Activated T-helper 1 cell treated with anti-CD3 and anti-CD28 coated beads, Interleukin-12 subunit alpha, Interleukin-12 subunit beta, Interleukin-2, Interleukin-4 antibody, amounts not matched to agents 30 ng/mL and 10 ng/mL and 1 ng/mL, durations not matched to agents 14 hours and 24 hours and 36 hours (primary cell): ENCODE measurements at places on chromosomes 11 and 22. TPM values are rescaled to one million over a fixed set of nuclear protein-coding genes. Genes with fewer than 3 reads are reported as not detected.
A peak's percentile ranks its signal among the peaks of the same experiment; 100 is the strongest.

The BCO2 gene
- 0.49 and 1.6 TPM in 2 replicates for total RNA-seq

DNA sequence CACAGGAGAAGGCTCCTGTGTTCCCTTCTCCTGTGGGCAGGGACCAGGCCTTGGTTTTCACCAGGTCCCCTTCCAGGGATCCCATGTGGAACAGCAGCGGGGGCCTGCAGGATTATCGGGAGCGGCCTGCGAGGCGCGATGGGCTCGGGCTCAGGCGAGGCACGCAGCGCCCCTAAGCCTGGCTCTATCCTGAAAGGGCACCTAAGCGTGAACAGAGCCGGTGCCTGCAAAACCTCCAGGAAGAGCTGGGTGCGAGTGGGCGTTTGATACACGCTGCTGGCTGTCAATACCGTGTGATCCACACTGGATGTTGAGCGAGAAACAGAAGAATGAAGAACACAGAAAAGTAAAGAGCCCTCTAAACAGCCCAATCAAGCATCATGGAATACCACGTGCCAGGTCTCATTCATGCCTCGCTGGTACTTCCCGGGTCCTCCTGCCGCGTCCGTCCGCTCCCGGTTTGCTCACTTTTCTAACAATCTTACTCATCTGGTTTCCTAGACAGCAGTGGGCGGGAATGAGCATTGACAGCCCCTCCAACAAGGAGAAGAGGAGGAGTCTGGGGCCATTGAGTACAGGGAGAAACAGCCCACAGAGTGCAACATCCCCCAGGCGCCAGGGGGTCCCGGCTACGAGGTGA, 12.5 kb downstream of the OSBPL5 start:
- no peak overlapping the region for H3K4me3 ChIP-seq
- no peak for DNase-seq
- H3K27me3 ChIP-seq: peaks cover 2% of the 10 kb centered on the region
- no peaks in the 10 kb centered on the region for H3K36me3 ChIP-seq

The DNAJB7 gene
- total RNA-seq: not detected in 2 replicates

DNA sequence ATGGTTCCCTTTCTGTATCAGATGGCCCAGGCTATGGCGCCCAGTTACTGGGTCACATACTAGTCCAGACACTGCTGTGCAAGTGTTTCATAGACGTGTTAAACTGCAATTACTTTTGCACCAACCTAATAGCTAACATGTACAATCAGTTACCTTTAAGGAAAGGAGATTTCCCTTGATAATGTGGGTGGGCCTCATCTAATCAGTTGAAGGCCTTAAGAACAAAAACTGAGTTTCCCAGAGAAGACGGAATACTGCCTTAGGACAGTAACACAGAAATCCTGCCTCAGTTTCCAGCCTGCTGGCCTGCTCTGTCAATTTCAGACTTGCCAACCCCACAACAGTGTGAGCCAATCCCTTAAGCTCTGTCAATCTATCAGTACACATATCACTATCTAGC, 229.9 kb upstream of the SYN3 start:
- no peaks in the 10 kb centered on the region for H3K27me3 ChIP-seq
- H3K4me3 ChIP-seq: no peak overlapping the region
- H3K4me1 ChIP-seq: no peaks in the 10 kb centered on the region
- no peak for DNase-seq
- no peaks in the 10 kb centered on the region for H3K36me3 ChIP-seq

- no peaks in the 10 kb centered on the region for H3K27me3 ChIP-seq
- H3K4me3 ChIP-seq: no peak overlapping the region
- peak; percentile 23 for DNase-seq
- H3K36me3 ChIP-seq: no peaks in the 10 kb centered on the region
- no peaks in the 10 kb centered on the region for H3K4me1 ChIP-seq
Observed at GRCh38 chr22:42780070-42780540, 59.4 kb upstream of the A4GALT start.

The KDM2A gene
- 114 and 119 TPM in 2 replicates for total RNA-seq

- no peak for DNase-seq
- peaks cover 10% of the 10 kb centered on the region for H3K27me3 ChIP-seq
- H3K27ac ChIP-seq: no peak overlapping the region
- no peaks in the 10 kb centered on the region for H3K36me3 ChIP-seq
- H3K4me1 ChIP-seq: no peaks in the 10 kb centered on the region
Observed at GRCh38 chr11:115244758-115245157, 259.5 kb downstream of the CADM1 start.

The OR2AG1 gene
- total RNA-seq: not detected in 2 replicates

DNA sequence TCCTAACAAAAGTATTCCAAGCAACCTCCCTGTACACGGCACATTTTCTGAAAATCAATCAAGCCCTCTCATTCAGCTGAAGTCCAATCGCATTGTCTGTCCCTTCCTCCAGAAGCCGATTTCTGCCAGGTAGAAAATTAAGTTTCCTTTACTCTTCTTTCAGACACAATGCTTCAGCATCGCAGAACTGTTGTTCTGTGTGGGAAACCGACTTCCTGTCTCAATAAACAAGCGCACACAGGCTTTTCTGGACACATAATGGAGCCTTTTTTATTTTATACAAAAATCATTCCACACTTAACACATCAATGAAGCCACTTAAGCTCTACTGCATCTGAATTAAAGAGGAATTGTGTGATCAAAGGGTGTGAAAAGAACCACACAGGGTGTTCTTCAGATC, 75.6 kb downstream of the BLID start:
- H3K27ac ChIP-seq: no peak overlapping the region
- H3K4me1 ChIP-seq: no peaks in the 10 kb centered on the region
- no peaks in the 10 kb centered on the region for H3K36me3 ChIP-seq
- H3K27me3 ChIP-seq: no peaks in the 10 kb centered on the region
- DNase-seq: no peak

The LRRC74B gene
- total RNA-seq: not detected in 2 replicates

- H3K4me3 ChIP-seq: no peak overlapping the region
- no peak overlapping the region for H3K27ac ChIP-seq
- H3K36me3 ChIP-seq: no peaks in the 10 kb centered on the region
Observed at GRCh38 chr11:44445500-44446365, 119.7 kb upstream of the CD82 start.

The CHEK1 gene
- 109 and 123 TPM in 2 replicates for total RNA-seq

DNA sequence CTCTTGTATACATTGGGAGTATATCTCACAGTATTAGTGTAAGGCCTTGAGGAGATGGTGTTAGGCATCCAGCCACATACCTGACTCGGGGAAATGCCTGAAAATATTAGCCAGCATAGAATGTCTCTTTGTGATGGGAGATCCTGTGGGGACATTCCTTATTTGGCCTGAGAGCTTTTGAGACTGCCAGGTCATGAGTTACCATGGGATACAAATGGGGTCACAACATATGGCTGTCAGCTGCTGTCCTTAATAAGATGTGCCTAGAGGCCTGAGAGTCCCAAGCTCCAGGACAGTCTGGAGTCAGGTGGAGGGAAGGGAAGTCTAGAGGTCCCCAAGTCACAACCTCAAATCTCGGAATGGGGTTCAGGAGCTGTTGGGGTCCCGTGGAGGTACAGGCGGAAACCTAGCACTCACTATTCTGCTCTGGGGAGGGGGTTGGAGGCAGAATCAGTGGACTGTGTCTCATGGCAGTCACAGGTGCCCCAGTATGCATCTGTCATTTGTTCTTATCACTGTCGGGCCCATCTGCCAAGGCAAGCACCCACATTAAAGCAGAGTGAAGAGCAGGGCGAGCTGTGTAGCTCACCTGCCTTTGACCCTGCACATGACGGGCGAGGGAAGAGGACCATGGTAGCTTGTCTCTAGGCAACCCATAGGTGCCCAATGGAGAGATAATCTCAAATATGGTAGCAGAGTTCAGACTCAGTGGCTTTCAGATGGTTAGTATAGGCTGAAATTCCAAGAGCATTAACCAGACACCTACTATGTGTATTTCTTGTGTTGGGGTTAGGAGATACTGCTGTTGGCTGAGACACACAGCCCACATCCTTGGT, 29.9 kb downstream of the KCNQ1OT1 start:
- H3K36me3 ChIP-seq: no peaks in the 10 kb centered on the region
- H3K4me3 ChIP-seq: no peak overlapping the region
- DNase-seq: no peak
- H3K4me1 ChIP-seq: no peaks in the 10 kb centered on the region

DNA sequence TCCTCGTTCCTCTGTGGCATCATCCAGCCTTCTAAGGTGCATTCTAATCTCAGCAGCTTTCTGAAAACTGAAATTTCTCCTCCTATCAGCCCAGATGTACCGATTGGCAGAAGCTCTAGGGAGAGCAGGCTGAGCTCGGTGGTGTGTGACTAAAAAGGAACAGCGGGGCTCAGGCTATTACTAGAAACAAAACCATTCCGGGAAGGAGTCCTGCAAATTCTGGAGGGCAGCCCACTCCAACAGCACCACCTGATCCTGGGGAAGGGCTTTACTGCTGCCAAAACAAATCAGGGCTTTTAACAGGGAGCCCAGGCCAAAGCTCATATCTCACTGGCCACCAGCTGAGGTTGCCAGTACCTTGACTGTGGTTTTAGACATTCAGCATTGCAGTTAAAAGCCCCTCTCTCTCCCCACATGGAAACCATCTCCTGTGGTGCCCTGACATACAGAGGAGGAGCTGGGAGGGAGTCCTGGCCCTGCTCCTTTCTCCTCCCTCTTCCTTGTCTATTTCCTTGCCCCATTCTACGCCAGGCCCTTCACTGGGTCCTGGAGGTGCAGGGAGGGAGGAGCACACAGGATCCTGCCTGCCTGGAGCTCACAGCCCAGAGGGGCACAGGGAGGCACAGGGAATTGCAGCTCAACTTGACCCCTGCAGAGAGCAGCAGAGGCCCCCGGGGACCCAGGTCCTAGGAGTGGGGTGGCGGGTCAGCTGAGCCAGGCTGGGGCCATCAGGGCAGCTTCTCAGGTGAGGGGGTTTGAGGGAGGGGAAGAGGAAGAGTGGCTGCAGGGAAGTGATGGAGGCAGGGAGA, 889 bp downstream of the PLAAT4 start:
- peaks cover 61% of the 10 kb centered on the region for H3K4me1 ChIP-seq
- no peaks in the 10 kb centered on the region for H3K27me3 ChIP-seq
- H3K27ac ChIP-seq: peak overlapping the region; percentile 91
- H3K4me3 ChIP-seq: peak overlapping the region; percentile 86
- H3K36me3 ChIP-seq: peaks cover 15% of the 10 kb centered on the region

DNA sequence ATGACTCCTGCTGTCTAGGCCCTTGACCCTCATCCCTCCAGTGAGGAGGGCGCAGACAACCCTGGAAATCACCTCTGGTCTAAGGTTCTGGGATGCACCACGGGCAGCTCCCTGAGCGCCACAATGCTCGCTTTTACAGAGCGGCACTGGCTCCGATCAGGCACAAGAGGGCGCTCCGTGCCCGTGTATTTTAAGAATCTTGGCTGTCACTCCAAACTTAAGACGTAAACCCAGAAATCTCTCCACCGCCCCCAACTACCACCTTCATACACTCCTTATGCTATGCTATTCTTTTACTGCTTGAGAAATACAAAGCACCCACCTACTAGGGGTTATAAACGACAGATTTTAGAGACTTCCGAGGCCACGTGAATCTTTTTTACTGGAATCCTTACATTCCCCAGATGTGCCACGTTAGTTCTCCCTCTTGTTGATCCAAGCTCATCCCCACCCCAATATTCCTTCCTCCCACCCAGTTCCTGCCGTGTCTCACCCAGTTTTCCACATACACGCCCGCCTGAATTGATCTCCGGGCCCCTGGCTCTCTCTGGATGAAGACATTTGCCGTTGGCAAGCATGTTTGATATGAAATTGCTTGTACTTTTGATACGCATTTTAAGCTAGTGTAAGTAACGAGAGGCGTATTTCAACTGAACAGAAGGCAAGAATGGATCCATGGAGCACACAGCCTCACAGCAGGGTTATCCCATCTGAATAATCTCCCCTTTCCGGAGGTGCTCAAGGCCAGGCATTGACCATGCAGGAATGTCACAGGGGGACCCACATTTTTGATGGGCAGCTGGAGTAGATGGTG, 453.5 kb downstream of the OPCML start:
- H3K27me3 ChIP-seq: peaks cover 9% of the 10 kb centered on the region
- no peak overlapping the region for H3K4me3 ChIP-seq
- H3K36me3 ChIP-seq: no peaks in the 10 kb centered on the region
- no peaks in the 10 kb centered on the region for H3K4me1 ChIP-seq
- DNase-seq: no peak

DNA sequence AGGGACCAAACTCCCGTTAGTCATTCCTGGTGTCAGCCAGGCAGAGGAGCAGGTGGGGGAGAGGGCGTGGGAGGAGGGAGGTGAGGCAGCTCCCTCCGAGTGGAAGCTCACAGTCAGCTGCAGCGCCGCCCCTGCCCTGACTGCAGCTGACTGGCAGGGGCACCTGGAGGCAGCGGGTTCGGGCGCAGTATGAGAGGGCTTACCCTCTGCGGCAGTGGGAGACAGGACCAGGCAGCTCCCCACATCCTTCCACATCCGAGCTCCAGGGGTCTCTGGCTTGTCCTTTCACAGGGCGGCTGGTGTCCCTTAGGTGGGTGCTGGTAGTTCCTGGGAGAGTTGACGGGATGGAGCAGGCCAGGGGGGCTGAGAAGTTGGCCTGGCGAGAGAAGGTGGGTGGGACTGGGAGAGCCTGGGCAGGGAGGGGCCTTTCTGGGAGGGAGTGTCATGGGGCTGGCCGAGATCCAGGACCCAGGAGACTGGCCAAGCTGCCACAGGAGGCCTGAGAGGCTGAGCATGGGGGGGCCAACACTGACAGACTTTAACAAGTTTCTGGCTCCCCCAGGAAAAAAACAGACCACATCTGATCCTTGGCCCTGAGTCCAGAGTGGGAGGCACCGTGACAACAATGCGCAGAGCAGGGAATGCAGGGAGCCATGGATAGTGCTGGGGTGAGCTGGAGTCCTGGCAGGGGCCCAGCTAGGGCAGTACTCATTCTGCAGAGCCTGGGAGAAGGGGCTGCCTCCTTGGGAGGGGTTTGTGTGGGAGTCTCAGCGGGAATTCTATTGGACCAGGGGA, 4.9 kb downstream of the ADORA2A start:
- peaks cover 15% of the 10 kb centered on the region for H3K36me3 ChIP-seq
- H3K27me3 ChIP-seq: peaks cover 3% of the 10 kb centered on the region

DNA sequence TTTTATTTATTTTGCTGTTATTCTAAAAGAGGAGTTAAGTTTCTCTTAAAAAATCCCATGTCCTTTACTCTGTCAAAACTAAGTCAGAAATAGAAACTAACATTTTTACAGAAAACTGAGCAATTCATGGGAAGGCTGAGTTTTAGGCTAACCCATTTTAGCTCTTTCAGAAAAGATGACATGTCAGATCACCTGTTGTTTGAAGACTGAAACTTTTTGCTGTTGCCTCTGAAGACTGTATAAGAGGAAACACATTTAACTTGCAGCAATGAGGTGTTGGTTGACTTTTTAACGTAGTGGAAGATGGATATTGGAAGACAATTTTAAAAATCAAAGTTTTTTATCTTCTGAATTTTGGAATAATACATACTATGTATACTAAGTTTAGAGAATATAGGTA, 115.4 kb downstream of the METTL15 start:
- H3K4me1 ChIP-seq: no peaks in the 10 kb centered on the region
- H3K27me3 ChIP-seq: no peaks in the 10 kb centered on the region
- H3K27ac ChIP-seq: no peak overlapping the region
- no peak for DNase-seq

DNA sequence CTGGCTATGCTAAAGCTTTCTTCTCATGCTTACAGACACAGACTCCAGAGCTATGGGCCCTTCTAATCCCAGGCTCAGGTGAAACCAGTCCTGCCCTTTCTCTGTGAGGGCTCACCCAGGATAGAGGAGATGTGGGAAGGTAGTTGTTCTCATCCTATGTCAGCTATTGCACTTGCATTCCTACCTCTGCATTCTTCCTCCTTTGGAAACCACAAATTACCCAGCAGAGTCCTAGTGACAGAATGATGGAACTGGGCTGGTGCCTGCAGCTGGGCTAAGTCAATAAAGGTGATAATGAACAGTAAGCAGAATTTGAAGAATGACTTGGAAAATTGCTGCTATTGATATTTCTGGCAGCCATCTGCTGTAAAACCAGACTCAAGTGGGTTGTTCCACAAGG, 560.0 kb downstream of the TMEM135 start:
- H3K4me3 ChIP-seq: no peak overlapping the region
- no peak overlapping the region for H3K27ac ChIP-seq
- H3K4me1 ChIP-seq: no peaks in the 10 kb centered on the region
- no peaks in the 10 kb centered on the region for H3K27me3 ChIP-seq
- DNase-seq: no peak
- H3K36me3 ChIP-seq: no peaks in the 10 kb centered on the region

The IRAG1 gene
- total RNA-seq: not detected in 2 replicates
